ENCODE measurements at places on chromosomes 11 and 22.

DNA sequence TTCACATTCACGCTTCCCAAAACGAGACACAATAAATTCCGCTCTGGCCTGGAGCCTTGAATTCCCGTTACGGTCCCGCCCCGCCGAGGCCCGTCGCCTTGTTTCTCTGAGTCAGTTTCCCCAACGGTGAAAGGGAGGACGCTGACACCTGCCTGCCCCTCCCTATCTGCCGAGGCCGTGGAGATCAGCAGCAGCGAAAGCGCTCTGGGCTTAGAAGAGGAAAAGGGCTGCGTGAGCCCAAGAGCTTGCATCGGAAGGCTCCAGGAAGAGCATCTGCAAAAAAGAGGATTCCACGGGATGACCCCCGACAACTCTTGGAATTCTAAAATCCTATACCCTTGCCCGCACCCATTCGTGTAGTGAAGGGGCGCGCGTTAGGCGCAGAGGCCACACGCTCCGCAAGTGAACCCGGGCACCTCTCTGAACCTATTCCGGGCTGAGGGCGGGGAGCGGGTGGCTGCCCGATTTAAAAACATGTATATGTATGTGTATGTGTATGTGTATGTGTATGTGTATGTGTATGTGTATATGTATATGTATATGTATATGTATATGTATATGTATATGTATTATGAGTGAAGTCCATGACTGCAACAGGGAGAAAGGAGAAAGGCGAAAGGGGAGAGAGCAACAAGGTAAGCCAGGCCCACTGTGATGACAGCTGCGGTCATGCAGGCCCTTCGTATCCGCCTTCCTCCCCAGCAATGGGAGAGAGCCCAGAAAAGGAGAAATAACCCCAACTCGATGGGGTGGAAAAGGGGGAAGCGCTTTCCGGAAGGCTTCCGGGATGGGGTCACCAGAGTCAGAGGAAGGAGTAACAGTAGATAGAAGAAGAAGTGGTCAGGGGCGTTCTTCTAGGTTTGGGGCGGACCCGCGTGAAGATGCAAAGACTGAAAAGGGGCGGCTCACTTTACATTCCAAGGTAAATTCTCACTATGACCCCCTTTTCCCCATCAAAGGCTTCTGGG lies 948 bp upstream of the MRTFA start:
- peak; percentile 88 for DNase-seq

DNA sequence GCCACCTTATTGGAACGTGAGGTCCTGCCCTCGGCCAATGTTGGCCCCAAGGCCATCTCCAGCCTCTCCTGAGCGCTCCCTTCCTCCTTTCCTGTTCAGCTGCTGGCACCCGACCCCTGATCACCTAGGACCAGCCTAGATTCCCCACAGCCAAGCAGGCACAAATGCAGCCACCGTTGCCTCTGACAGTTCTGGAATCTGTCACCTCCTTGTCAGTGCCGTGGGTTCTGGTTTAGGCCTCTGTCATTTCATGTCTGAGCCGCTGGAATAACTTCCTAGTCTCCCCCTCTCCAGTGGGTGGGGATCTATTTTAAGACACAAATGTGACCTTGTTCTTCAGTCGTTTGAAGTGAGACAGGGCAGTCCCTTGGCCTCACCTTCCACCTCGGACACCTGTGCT lies 29.7 kb downstream of the FADS3 start:
- no peak for DNase-seq

GRCh38 chr11:123451183-123451781 lies 21.2 kb downstream of the GRAMD1B start:
- DNase-seq = no peak

GRCh38 chr22:45225732-45226502 lies 14.8 kb downstream of the KIAA0930 start:
- no peak for DNase-seq

DNA sequence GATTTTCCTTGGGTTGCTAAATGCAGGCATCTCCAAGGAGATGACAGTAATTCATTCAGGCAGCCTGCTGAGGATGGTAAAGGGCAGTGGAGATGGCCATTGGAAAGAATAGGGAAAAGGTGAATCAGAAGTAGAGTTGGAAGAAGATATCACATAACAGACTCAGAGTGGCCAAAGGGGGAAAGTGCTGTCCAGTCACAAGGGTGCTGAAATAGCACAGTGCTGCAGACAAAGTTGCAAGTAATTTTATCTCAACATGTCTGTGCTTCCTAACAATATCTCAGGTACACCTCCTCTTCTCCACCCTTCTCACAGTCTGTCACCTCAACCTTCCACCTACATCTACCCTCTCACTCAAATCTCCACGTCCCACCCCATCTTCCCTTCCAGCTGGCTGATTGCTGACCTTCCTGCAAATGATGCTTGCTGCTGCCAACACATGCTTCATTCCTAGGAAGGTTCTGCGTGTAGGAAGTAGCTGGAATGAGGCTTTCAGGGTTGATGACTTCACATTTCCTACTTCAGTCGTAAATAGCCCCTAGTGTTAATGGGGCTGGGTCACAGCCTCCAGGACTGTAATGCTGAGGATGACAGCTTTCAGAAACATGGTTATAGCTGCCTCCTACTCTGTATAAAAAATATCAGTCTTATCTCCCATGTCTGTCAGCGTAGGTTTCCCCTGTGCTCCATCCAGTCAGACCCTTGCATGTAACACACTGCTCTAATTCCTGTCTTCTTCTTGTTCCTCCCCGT lies 123.9 kb downstream of the CTNND1 start:
- DNase-seq = no peak

GRCh38 chr22:25892678-25893077 lies 150.7 kb downstream of the MYO18B start:
- DNase-seq = no peak

GRCh38 chr11:67998150-67999045 lies 5.5 kb downstream of the UNC93B1 start:
- no peak for DNase-seq

- DNase-seq = peak; percentile 85
These were observed at the start of gene PHLDA2 for GRCh38 chr11:2928605-2929530. Gene PHLDA2, minus strand, starts transcription at chr11:2929420. Its CDS starts 56 bp downstream, at chr11:2929364.

DNA sequence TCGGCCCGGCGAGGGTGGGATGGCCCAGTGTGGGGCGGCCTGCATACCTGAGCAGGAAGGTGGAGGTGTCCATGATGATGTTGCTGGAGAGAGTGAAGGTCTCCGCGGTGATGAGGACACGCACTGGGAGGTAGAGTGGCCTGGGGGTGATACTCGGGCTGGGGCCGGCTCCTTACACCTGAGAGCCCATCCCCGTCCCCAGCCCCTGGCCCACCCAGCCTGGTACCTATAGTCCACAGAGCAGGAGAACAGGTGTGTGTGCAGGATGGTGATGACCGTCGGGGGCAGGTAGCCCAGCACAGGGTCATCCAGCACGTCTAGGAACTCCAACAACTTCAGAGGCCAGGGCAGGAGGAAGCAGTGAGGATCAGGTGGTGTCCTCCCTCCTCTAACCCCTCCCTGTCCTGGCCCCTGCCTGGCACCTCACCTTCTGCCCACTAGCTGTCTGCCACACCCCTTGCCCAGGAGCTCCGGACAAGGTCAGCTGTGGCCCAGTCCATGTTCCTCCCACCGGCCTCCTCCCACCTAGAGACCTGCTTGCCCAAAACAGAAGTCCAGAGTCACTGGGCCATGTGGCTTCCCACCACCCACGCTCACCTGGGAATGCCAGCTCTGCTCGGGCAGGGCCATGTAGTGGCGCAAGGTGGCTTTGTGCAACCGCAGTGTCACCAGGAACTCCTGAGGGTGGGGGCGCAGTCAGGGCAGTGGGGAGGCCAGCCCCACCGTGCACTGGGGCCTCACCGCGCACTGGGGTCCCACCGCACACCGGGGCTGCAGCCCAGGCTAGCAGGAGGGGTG lies 11.3 kb downstream of the ATG2A start:
- no peak for DNase-seq

- DNase-seq = no peak
These were observed 50.6 kb upstream of the MN1 start for GRCh38 chr22:27851974-27852746.

- no peak for DNase-seq
These were observed 3.5 kb downstream of the OR51B5 start for GRCh38 chr11:5339771-5340322.

DNA sequence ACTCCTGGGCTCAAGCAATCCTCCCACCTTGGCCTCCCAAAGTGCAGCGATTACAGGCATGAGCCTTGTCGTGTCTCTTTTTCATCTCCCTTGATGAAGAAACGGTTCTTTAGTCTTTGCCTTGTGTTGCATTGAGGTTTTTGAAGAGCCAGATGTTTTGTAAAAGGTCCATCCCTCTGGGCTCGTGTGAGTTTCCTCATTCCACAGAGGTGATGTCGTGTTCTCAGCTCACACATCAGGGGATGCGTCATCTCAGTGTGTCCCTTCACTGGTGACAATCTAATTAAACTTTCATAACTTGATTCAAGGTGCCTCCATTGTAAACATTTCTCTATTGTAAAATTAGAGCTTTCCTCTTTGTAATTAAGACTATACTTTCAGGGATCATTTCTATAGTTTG lies 29.7 kb upstream of the TEF start:
- DNase-seq = no peak

DNA sequence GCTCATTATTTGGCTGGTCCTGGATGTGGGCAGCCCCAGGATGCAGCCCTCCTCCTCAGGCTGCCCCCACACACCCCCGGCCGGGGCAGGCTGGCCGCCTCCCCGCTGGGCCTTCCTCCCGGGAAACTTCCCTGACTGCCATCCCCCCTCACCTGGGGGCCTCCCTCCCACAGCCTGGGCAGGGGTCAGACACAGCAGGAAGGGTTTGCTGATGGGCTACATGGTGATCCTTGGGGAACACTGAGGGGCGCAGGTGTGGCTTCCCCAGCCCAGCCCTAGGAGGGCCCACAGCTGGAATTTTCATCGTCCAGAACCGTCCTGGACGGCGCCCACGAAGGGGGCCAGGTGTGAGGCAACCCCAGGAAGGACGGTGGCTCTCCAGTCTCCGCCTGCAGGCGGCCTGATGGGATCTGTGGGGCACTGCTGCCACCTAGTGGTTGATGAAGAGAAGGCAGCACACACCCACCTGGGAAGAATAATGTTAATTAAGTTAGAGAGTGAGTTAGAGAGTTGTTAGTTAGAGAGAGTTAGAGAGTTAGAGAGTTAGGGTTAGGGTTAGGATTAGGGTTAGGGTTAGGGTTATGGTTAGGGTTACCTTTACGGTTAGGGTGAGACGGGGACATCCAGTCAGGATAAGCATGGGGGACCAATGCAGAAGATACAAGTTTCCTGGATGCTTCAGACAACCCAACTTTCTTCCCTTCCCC lies 75.9 kb upstream of the PRR5 start:
- DNase-seq = peak; percentile 92

GRCh38 chr22:36267896-36268485 lies 15.1 kb downstream of the APOL1 start:
- DNase-seq = peak; percentile 48

GRCh38 chr22:46848197-46848596 lies 85.7 kb downstream of the TBC1D22A start:
- no peak for DNase-seq

DNA sequence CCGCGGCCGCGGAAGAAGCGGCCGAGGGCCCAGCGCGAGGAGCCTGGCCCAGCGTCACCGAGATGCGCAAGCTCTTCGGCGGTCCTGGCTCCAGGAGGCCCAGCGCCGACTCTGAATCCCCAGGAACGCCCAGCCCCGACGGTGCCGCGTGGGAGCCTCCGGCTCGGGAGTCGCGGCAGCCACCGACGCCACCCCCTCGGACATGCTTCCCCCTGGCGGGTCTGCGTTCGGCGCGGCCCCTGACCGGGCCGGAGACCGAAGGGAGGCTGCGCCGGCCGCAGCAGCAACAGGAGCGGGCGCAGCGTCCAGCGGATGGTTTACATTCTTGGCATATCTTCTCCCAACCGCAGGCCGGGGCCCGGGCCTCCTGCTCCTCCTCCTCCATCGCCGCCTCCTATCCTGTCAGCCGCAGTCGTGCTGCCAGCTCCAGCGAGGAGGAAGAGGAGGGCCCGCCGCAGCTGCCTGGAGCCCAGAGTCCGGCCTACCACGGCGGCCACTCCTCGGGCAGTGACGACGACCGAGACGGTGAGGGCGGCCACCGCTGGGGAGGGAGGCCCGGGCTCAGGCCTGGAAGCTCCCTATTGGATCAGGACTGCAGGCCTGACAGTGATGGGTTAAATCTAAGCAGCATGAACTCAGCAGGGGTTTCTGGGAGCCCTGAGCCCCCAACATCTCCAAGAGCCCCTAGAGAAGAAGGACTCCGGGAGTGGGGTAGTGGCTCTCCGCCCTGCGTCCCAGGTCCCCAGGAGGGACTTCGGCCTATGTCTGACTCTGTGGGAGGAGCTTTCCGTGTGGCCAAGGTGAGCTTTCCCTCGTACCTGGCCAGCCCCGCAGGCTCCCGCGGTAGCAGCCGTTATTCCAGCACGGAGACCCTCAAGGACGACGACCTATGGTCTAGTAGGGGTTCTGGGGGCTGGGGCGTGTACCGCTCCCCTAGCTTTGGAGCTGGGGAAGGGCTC lies 1.2 kb downstream of the ARHGEF17 start:
- DNase-seq = no peak

DNA sequence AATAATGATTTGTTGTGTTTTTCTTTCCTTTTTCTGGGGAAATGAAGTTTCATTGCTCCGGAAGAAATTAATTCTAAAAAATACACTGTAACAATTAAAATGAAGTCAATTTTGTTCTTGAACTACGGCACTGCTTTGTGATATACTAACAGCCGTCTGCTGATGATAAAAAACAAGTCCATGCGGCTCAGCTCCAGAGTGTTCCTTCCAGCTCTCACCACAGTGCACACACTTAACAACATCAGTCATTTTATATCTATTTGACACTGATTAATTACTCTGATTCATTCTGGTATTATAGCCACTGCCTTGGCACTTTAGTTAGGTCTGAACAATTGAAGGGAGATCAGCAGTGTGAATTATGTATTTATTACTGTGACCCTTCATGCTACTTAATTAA lies 97.4 kb upstream of the SLC6A5 start:
- no peak for DNase-seq

DNA sequence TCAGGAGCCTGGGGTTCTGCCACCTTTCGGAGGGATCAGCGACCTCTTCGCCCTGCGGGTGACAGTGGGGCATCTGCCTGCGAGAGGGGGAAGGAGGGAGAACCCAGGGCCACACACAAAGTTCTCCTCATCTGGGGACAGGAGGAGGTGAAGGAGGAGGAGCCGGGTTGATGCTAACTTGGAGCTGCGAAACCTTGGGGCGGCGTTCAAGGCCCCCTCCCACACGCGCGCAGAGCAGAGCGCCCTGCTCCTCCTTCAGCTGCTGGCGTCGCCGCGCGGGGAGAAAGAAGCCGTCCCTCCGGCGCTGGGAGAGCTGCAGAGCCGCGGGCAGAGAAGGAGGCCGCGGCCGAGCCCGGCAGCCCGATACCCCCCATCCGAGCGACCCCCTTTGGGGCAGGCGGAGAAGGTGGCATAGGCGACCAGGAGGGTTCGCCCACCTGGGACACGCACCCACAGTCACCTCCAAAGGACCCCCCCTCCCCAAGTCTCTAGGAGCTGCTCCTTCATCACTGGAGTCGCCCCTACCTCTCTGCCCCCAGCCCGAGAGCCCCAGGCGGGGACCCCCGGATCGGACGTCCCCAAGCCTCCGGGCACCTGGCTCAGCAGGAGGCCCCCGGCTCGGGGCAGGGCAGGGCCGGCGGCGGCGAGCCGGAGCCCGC lies at the start of gene RASD2:
TSS of gene RASD2 (plus strand) at position 237 of the 659 bp plus-strand sequence. CDS start 5,979 bp downstream, outside the sequence.
- DNase-seq = peak; percentile 82

- no peak for DNase-seq
These were observed 103.2 kb downstream of the C11orf65 start for GRCh38 chr11:108364159-108364558.

GRCh38 chr11:133821776-133822175 lies 23.5 kb downstream of the SPATA19 start:
- DNase-seq = no peak

- DNase-seq = no peak
These were observed 10.7 kb upstream of the TXN2 start for GRCh38 chr22:36492109-36492508.

Measured in activated effector memory CD4-positive, alpha-beta T cell treated with anti-CD3 and anti-CD28 coated beads, Interleukin-2, amount 50 U/mL, for 16 hours (primary cell).